Activated CD4-positive, alpha-beta T cell treated with anti-CD3 and anti-CD28 coated beads, Interleukin-2, amount 50 U/mL, for 4 hours (primary cell): ENCODE measurements at places on chromosomes 4 and X.

DNA sequence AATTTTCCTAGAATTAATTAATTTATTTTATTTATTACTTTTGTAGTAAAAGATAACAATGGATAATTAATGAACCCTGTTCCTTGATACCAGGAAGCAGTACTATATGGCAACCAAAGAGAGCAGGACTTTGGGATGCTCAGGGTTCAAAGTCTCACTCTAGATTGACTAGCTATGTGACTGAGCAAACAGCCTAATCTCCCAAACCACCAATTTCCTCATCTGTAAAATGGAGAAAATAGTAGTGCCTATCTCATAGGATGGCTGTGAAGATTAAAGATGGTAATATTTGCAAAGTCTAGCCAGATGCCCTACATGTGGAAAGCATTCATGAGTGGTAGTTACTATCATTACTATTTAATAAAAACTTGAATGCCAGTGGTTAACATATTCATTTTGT lies 97.6 kb downstream of the PRDM5 start:
- DNase-seq, result no peak

DNA sequence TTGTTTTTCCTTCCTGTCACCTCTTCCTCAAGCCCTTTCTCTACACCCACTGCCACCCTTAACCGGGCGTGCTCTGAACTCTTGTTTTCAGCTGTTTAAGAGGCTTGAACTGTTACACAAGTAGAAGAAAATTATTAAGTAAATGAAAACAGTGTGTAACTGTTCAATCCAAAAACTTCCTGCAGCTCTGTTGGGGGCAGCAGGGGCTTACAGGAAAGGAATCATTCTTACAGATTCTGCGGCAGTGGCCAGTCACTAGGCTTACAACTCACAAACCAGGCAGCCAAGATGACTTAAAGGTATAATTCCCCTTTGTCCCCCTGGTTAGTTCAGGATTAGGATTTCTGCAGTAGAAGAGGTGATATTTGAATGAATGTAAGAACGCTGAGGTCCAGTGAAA lies 70.2 kb upstream of the ETNPPL start:
- no peak for DNase-seq

DNA sequence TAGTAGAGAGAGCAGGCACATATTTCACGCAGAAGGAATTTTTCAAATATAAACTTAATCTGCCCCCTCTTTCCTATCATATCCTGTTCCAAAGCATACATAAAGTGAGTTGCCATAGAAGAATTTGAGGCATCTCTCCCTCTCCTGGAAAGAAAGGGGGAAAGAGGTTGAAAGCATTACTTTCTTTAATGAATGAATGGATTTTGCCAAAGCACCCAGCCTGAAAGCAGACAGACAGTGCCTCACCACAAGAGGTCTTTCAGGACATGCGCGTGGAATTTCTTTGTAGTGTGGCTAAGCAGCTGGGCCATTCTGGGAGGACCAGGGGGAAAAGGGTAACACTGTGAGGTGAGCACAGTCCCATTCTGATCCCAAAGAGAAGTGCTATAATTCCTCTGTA lies 651.4 kb downstream of the IQCM start:
- no peak for DNase-seq

DNA sequence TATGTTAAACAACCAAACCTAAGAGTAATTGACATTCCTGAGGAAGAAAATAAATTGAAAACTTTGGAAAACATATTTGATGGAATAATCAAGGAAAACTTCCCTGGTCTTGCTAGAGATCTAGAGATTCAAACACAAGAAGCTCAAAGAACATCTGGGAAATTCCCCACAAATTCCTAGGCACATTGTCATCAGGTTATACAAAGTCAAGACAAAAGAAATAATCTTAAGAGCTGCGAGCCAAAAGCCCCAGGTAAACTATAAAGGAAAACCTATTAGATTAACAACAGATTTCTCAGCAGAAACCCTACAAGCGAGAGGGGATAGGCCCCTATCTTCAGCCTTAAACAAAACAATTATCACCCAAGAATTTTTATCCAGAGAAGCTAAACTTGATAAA lies 1082.0 kb upstream of the IGFBP7 start:
- DNase-seq, result no peak

GRCh38 chrX:72176981-72177380 lies 4.6 kb upstream of the PIN4 start:
- no peak for DNase-seq

- no peak for DNase-seq
Measured at GRCh38 chr4:103915224-103915869, 195.6 kb upstream of the TACR3 start.

GRCh38 chr4:131093303-131093702 lies 1997.4 kb downstream of the C4orf33 start:
- no peak for DNase-seq

DNA sequence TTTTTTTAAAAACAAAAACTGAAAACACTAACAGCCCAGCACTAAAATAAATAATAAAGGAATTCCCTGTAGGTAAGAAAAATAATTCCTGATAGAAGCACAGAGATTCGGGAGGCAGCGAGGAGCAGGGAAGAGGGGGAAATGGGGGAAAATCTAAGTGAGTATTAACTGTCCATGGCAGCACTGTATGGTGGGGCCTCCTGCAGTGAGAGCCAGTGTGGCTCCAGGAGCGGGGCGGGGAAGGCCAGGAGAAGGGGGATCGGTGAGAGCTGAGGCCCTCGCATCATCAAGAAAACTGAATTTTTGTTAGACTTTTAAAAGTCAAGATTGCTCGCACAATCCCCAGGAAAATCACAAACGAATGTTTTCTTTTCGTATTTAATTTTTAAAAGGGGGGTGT lies 14.1 kb downstream of the RNF212 start:
- DNase-seq, result no peak

GRCh38 chrX:585115-585808 lies 45.3 kb upstream of the SHOX start:
- DNase-seq, result no peak

DNA sequence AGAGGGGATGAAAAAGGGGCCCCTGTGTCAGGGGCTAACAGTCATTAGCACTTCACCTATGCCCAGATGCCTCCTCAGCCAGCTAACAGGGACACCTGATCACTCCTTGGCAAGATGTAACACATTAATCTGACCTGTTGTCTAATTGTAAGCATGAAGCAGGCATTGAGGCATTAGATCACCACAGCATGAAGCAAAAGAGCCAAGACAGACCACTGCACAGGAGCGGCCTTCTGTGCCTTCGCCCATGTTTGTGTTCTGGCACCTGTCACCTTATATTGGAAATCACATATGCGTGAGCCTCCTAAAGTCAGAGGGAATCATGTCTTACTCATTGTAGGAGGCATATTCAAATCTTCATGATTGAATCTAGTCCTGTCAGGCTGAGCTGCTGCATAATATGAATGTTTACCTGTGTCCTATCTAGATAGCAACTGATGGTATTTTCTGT lies 48.4 kb downstream of the PTTG2 start:
- no peak for DNase-seq

DNA sequence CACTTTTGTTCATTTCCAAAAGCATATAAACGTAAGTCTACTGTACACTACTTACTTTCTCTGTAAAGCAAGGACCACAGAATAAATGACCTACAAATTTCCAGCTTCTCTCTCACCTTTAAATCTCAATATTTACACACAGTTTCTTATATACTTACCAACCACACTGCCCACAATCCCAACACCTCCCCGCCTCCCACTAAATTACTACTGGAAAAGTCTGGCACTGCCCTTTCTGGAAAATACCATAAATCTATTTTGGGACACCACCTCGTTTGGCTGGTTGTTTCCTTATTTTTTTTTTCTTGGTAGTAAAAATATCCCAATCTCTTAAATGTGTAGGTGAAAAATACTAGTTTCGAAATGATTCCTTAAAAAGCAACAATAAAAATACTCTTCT lies 19.6 kb downstream of the FAT1 start:
- no peak for DNase-seq

DNA sequence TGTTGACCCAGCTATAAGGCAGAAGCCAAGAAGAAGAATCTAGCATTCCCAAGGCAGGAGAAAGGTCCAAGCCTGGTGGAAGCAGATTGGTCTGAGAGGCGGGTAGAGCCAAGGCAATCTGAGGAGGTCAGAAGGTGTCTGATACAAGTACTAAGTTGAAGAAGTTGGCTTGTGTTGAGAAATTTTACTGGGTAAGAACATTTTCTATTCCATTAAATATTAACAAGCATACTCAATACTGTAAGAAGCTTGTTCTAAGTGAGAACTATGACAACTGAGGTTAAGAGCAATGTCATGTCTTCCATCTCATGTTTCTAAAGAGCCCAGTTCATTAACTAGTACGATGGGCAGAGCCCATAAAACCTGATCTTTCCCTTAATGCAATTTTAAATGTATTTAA lies 75.0 kb downstream of the FAM13A start:
- DNase-seq, result no peak

DNA sequence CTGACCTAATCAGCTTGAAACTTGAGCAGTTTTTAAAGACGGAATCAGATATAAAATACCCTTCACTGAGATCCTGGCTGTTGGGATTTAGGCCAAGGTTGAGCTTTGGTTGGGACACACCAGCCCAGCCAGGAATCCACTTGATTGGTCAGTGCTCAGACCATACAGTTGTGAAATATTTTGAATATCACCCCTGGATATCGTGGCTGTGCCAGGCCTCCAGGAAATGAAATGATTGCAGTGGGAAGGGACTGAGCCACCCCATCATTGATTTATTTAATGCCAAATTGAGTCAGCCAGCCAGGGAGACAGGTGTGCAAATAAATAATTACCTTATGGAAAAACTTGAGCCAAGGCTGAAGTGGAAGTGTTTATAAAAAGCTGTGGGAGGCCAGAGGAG lies 128.4 kb upstream of the SCML1 start:
- DNase-seq, result no peak

GRCh38 chr4:185682236-185682635 lies 129.8 kb downstream of the SORBS2 start:
- no peak for DNase-seq

DNA sequence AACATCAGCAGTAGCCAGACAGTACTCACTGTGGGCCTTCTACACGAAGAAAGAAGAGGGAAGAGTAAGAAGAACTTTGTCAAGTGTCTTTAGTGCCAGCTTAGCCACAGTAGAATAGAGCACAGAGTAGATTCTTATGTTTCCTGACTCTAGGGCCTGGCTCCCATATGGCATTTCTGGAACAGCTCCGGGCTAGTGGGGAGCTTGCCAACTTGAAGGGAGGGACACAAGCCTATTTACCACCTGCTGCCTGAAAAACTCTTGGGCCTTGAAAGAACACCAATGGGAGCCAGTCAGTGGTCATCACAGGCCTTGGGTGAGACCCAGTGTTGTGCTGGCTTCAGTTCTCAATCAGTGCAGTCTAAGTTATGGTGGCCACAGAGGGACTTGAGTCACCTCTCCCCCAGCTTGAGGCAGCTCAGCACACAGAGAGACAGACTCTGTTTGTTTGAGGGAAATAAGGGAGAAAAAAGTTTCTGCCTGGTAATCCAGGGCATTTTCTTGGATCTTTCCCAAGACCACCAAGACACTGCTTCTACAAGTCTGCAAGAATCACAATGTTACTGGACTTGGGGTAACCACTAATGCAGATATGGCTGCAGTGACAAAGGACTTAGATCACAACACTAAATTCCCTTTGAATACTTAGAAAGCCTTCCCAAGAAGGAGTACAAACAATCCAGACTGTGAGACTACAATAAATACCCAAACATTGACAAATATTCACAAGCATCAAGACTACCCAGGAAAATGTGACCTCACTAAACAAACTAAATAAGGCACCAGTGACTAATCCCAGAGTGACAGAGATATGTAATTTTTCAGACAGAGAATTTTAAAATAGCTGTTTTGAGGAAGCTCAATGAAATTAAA lies 261.0 kb upstream of the NDST3 start:
- DNase-seq, result no peak
